Activated CD4-positive, alpha-beta T cell treated with anti-CD3 and anti-CD28 coated beads, Interleukin-2, amount 50 U/mL, for 1 hour (primary cell): ENCODE measurements at places on chromosomes 4 and X.

GRCh38 chrX:111490688-111491087 lies 20.8 kb upstream of the SERTM2 start:
- no peak for DNase-seq

GRCh38 chr4:30821859-30822612 lies 101.9 kb downstream of the PCDH7 start:
- DNase-seq: no peak

DNA sequence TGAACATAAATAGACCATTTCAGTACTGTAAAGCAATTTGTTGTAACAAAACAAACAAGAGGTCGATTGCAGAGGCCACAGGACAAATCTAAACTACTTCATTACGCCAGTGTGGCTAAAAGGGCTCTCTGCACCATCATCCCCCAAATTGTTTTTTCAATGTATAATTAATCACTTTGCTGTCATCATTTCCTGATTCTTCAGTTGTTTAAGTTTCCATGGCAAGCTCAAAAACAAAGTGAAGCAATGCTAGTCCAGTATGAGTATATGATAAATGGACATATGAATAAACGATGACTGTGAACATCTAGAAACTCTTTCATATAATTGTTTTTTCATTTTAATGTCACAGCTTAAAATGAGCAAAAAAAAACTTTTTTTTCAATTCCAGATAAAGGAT lies 235.4 kb upstream of the FGF13 start:
- no peak for DNase-seq

DNA sequence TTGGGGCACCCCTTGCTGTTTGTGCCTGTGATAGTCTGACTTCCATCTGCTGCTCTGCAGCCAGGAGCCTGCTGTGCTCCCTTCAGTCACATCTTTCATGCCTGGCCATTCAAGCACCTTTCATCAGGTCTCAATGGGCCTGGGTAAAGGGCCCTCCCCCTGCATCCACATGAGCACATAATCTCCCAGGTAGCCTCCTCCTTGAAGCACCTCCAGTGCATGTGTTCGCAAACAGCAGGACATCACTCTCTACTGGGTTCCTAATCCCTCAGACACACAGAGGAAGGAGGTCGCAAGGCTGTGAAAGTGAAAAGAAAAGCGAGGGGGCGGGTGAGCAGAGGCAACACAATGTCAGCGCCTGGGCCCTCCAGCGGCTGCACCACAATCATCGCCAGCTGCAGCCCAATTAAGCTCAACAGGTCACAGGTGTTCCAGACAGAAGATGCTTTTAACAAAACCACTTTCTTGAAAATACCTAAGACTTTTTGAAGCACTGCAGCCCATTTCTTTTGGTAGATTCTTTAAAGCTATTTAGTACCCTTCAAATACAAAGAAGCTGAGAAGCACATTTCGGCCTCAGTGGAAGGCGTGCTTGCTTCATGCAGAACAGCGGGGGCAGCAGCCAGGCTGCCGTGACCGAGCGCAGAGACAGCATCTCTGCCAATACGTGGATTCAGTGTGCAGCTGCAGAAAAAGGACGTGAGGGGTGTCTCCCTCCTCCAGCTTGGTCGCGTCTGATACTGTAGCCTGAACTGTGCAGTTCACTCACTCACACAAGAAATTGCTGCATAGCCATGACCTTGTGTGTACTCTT lies 92.2 kb upstream of the SPRY1 start:
- DNase-seq: no peak

DNA sequence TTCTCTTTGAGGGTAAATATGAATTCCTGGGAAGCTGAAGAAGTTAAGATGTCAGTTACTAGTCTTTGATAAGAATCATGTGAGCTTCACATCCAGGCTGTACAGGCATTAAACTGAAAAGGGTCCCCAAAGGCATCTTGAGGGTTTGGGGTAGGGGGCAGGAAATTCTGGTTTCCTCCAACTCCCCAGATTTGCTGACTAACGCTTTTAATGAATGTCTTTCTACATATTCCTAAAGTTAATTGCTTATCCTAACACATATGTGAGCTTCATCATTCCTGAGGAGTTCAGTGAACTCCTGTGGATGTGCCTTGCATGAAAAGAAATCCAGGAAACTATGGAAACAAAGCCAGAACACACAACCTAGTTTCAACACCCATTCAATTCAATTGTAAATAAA lies 73.8 kb upstream of the GAB1 start:
- no peak for DNase-seq

- DNase-seq: no peak
These were observed 50.3 kb upstream of the OTUD4 start for GRCh38 chr4:145230726-145231125.

- no peak for DNase-seq
These were observed 3.4 kb downstream of the CYBB start for GRCh38 chrX:37783305-37783704.

DNA sequence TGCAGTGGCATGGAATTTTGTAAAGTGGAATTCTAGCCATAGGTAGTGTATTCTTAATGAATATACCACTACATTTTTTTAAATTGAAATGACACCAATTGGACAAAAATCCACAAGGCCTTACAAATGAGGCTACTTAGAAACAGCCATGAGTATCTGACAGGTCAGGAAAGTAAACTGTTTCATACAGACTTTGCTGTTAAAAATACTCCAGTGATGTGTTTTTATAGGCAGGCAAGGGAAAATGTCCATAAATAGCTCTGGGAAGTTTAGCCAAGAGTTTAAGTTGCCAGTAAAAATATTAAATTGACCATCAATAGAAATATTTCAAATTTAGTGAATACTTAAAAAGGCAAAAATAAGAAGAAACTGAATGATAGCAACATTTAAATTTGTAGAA lies 41.8 kb upstream of the PDLIM5 start:
- no peak for DNase-seq

DNA sequence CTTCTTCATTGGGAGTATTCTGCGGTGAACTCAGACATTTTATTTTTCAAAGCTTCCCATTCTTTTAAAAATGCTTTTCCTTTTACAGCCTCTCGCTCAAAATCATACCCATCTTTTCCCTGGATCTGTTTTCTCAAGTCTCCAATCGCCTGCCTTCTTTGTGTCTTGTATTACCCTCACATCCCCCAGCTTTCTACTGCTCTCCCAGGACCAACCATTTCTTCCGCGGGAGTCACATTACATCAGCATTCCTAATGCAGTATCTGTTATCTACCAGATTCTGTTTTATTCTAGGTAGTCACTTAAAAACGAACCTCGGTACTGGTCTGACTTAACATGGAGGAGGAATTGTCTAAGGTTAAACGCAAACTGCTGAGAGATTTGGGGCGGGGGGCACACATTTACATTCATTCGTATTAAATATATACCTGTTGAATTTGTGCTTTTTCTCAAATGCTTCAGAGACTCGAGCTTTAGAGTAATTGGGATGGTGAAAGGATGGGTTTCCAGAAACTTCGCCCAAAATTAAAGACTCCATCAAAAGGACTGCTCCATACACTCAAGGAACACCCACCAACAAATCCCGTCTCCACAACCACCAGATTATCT lies 493 bp upstream of the UCHL1 start:
- no peak for DNase-seq

DNA sequence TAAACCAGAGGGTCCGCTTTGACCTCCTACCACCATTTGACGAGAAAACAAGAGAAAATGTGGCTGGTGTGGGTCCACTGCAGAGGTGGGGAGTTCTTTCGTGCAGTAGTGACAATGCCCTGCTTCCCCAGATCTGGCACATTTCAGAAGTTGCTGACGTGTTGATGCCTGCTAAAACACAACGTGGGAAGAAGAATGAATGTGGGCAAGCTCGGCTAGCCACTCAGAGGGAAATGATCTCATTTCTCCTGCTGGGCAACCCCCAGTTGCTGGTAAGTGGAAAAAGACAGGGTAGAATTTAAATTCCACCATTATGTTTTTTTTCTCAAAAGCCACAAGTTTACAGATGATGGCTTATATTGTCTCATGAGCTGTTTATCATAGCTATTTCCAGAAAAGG lies 77.9 kb downstream of the LUZP4 start:
- DNase-seq: no peak

GRCh38 chr4:74823194-74823593 lies 28.9 kb upstream of the BTC start:
- no peak for DNase-seq

GRCh38 chr4:180394312-180394711 lies 1848.9 kb upstream of the TENM3 start:
- no peak for DNase-seq

GRCh38 chr4:147790412-147790811 lies 58.5 kb downstream of the ARHGAP10 start:
- DNase-seq: no peak

- peak; percentile 6 for DNase-seq
These were observed 160.2 kb downstream of the NHS start for GRCh38 chrX:17535229-17535628.

DNA sequence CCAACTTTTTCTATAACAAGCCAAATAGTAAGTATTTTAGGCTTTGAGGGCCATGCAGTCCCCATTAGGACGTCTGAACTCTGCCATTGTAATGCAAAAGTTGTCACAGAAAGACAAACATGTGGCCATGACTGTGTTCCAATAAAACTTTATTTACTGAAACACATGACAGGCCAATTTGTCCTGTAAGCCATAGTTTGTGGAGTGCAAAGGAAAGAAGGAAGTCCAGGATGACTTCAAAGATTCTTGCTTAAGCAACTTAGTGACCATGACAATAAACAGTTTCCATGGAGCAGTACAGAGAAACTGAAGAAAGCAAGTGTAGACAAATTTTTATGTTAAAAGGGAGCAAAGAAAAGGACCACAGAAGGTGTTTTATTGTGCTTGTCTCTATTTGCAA lies 35.0 kb upstream of the MYOZ2 start:
- no peak for DNase-seq

- no peak for DNase-seq
These were observed 165.0 kb upstream of the CTSO start for GRCh38 chr4:156118507-156119220.

DNA sequence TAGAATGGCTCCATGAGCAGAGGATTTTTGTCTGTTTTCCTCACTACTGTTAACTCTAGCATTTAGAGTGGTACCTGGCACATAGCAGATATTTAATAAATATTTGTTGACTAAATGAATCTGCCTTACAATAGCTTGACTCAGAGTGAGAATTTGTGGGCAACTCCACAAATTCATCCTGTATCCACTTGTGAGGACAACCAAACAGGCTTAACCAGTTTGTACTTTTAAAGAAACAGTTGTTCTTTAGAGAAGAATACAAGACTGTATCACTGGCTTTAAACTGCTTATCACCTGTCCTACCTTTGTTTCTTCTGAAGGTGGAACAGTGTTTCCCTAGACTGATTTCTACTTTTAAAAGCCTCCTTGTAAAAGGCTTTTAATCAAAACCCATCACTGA lies 141.3 kb upstream of the SH3RF1 start:
- DNase-seq: no peak

- DNase-seq: no peak
These were observed 152.3 kb downstream of the WDFY3 start for GRCh38 chr4:84814094-84814750.

DNA sequence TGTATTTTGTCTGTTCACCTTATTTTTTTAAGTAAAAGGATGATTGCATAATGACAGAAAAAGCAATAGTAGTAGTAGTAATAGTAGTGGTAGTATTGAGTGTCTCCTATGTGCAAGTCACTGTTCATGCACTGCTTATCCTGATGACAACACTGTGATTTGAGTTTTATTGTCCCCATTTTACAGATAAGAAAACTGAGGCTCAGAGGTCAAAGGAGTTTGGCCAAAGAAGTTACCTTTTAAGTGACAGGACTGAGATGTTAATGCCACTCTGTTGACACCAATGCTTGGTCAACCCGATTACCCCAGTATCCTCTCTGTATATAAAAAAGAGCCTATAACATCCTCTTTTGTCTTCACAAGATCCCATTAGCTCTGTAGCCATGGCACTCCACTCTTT lies 100.5 kb upstream of the FRMPD3 start:
- DNase-seq: no peak

GRCh38 chr4:11698033-11698432 lies 269.3 kb upstream of the HS3ST1 start:
- no peak for DNase-seq

GRCh38 chrX:150226223-150226965 lies 136.7 kb upstream of the MAMLD1 start:
- no peak for DNase-seq

GRCh38 chrX:129566073-129566472 lies 26.0 kb downstream of the OCRL start:
- no peak for DNase-seq

- DNase-seq: no peak
These were observed 2.7 kb downstream of the GASK1B start for GRCh38 chr4:158169931-158170690.

DNA sequence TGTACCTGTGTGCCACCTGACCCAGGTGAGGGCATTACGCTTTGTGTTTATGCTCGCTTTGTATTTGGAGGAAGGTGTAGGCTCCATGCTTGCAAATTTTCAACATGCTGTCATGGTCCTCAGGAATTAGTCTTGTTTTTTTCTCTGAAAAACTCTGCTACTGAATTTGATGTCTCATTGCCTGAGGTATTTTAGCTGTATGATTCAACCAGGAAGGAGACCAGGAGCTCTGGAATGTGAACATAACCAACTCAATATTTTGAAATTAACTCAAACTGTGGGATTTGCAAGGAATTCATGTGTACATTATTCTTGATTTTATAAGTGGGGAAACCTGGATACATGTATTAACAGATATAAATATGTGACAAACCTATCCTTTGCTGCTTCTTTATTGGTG lies 134.1 kb downstream of the SLC4A4 start:
- no peak for DNase-seq

DNA sequence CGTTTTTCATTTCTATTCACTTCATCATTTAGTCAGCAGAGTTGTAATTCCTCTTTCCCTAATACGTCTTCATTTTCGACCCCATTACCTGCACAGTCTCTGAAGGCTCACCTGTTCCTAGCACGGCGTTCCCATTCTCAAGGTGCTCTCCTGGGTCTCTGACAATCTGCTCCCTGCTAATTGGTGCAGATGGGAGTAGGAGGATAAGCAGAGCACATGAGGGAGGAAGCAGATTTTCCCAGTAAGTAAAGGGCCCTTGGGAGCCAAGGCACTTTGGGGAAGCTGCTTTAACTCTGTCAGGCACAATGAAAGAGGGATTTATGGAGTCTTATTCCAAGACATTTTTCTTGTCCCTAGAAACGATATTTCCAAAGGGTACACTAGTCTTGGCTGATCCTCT lies 466.4 kb downstream of the STIM2 start:
- no peak for DNase-seq

- DNase-seq: peak; percentile 37
These were observed 702 bp upstream of the CDKN2AIP start for GRCh38 chr4:183443655-183444213.

DNA sequence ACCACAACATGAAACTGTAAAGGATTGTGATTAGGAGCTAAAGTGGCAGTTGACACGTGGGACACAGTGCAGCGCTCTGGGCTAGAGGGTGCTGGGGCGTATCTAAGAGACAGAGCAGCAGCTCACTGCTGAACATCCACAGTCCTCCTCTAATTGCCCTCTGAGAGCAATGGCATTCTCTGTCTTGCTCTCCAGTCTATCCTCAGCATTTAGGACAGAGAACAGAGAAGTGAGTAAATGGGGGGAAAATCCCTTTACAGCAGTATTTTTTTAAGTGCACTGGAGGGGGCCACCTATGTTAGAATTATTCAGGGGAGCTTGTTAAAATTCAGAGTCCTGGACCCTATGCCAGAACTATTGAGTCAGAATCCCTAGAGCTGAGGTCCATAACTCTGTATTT lies 4.2 kb upstream of the TMEM154 start:
- no peak for DNase-seq
